Activated CD4-positive, alpha-beta memory T cell treated with anti-CD3 and anti-CD28 coated beads, Interleukin-2, amount 10 ng/mL, durations not matched to agents 7 days and 5 days (primary cell): ENCODE measurements at places on chromosomes 1 and 21. TPM values are rescaled to one million over a fixed set of nuclear protein-coding genes. Genes with fewer than 3 reads are reported as not detected.

GRCh38 chr1:186864296-186864695 lies 35.5 kb downstream of the PLA2G4A start:
- no peak overlapping the region for H3K27ac ChIP-seq
- no peaks in the 10 kb centered on the region for H3K36me3 ChIP-seq
- H3K27me3 ChIP-seq = no peaks in the 10 kb centered on the region
- H3K4me3 ChIP-seq = no peak overlapping the region
- peaks cover 3% of the 10 kb centered on the region for H3K4me1 ChIP-seq
- DNase-seq = no peak

- no peak overlapping the region for H3K27ac ChIP-seq
- peaks cover 34% of the 10 kb centered on the region for H3K27me3 ChIP-seq
- DNase-seq = no peak
- no peaks in the 10 kb centered on the region for H3K36me3 ChIP-seq
- no peaks in the 10 kb centered on the region for H3K4me1 ChIP-seq
Measured at GRCh38 chr1:214472364-214472763, 79.0 kb downstream of the PTPN14 start.

The ICOSLG gene
- total RNA-seq = 6.6 TPM

The SYPL2 gene
- not detected for total RNA-seq

DNA sequence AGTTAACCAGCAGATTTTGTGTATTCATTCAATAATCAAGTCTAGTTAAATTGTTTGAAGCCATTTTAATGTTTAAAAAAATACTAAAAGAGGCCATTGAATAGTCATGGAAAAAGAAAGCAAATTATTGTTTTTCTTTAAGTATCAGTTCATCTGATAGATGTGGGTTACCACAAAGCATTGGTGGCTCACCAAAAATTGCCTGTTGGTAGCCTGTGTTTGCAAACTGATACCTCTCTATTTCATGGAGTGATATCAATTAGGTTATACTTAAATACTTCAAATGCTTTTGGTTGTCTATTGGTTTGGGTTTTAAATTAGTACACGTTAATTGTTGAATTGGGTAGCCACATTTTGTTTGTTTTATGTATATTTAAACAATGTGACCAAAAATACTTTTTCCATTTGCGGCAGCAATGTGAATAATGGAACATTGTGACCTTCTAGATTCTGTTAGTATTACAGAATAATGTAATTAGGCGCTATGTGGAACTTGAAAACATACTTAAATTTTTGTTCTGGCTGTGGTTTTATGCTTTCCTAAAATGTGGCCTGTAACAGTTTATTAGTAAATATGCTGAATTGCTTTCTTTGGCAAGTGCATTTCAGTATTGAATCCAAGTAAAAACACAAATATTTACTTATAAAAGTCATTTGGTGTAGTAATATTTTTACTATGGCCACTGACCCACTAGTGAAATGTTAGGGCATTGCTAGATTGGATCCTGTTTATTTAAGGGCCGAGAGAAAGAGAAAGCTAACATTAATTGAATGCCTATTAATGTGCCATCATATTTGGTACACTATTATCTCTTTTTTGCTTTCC lies 37.1 kb upstream of the NBL1 start:
- peaks cover 20% of the 10 kb centered on the region for H3K36me3 ChIP-seq
- H3K27ac ChIP-seq = peak overlapping the region; percentile 69
- peak; percentile 76 for DNase-seq
- H3K4me3 ChIP-seq = peak overlapping the region; percentile 43
- H3K4me1 ChIP-seq = peaks cover 48% of the 10 kb centered on the region
- no peaks in the 10 kb centered on the region for H3K27me3 ChIP-seq

DNA sequence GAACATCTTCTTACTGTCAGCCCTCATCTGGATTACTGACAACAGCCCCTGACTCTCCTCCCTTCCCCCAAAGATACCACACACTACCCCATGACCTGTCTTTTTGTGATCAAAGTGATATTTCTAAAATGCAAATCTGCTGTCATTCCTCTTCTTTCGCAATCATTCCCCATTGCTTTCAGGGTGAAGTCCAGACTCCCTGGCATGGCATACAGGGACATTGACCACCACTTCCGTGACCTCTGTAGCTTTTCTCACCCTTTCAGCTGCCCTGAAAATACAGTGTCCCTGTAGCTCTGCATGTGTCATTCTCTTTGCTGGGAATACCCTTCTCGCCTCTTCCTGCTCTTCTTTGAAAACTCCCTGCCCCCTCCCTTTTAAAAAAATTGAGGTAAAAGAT lies 4.1 kb downstream of the SERINC2 start:
- no peak for DNase-seq
- H3K27ac ChIP-seq = no peak overlapping the region
- peaks cover 10% of the 10 kb centered on the region for H3K4me1 ChIP-seq
- H3K27me3 ChIP-seq = peaks cover 49% of the 10 kb centered on the region

- peaks cover 57% of the 10 kb centered on the region for H3K27me3 ChIP-seq
- H3K4me3 ChIP-seq = no peak overlapping the region
- H3K4me1 ChIP-seq = no peaks in the 10 kb centered on the region
- DNase-seq = no peak
Measured at GRCh38 chr1:38508232-38508631, 351.3 kb downstream of the RRAGC start.

DNA sequence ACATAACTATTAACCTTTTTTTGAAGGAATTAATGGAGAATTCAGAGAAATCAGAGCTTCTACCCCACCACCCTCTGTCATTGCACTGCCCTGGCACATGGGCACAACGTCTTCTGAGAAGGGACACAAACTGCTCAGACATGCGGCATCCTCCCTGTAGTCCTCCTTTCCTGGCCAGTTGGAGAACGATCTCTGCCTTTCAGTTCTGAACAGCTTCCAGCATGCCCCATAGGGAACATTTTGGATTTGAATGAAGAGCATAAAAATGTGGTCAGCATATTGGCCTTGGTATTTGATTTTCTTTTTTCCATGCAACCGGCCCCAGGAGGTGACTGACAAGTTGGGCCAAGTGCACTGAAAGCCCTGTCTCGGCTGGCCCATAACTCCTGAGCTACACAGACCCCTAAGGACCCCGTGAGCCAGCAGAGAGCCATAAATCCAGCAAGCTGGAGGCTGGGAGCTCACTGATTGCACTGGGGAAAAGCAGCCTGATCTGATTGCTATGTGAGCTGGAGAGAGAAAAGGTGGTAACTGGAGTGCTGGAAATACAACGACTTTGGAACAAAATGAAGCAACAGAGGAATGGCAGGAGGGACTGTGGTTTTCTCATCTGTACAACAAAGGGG lies 10.9 kb upstream of the BLACAT1 start:
- peaks cover 25% of the 10 kb centered on the region for H3K27me3 ChIP-seq
- H3K27ac ChIP-seq = no peak overlapping the region
- H3K4me1 ChIP-seq = no peaks in the 10 kb centered on the region
- no peak overlapping the region for H3K4me3 ChIP-seq

DNA sequence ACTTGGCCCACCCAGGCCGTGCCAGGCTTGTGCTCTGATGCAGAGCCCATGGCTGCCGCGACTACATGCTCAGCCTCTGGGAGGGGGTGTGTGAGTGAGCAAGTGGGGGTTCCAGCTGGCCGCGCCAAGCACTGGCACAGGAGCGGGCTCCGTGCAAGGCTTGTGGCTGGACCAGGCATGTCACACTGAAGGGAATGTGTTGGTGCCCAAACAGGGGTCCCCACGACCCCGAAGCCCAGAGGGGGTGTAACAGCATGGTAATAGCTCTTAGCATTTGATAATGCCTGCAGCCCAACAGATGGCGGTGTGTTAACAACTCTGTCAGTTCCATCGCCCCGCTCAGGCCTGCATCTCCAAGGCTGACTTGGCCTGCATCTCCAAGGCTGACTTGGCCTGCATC lies 38.3 kb upstream of the CD46 start:
- H3K4me1 ChIP-seq = no peaks in the 10 kb centered on the region
- peaks cover 4% of the 10 kb centered on the region for H3K27me3 ChIP-seq
- DNase-seq = no peak
- H3K4me3 ChIP-seq = no peak overlapping the region

GRCh38 chr1:156421939-156422601 lies 53.1 kb downstream of the RHBG start:
- peak overlapping the region; percentile 53 for H3K4me3 ChIP-seq
- H3K36me3 ChIP-seq = peaks cover 2% of the 10 kb centered on the region
- no peak for DNase-seq
- peaks cover 90% of the 10 kb centered on the region for H3K27me3 ChIP-seq
- peaks cover 20% of the 10 kb centered on the region for H3K4me1 ChIP-seq
- H3K27ac ChIP-seq = no peak overlapping the region

DNA sequence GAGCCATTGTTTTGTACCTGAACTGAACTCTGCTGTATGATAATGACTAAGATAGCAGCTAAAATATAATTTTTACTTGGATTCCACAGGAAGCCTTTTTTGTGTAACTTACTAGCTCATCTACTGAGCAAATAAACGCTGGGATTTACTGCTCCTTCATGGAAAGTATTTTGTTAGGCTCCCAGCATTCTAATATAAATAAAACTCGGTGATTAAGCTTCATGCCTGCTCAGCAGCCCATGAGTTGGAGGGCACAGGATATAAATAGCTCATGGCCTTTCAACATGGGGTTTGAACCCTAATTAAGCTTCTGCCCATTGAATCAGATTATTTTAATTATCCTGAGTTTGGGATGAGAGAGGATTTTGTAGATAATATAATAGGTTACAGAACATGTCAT lies 180.0 kb downstream of the PCP4 start:
- H3K36me3 ChIP-seq = no peaks in the 10 kb centered on the region
- no peak overlapping the region for H3K4me3 ChIP-seq
- H3K27ac ChIP-seq = no peak overlapping the region
- no peak for DNase-seq
- no peaks in the 10 kb centered on the region for H3K27me3 ChIP-seq

The FMOD gene
- 0.45 TPM for total RNA-seq

DNA sequence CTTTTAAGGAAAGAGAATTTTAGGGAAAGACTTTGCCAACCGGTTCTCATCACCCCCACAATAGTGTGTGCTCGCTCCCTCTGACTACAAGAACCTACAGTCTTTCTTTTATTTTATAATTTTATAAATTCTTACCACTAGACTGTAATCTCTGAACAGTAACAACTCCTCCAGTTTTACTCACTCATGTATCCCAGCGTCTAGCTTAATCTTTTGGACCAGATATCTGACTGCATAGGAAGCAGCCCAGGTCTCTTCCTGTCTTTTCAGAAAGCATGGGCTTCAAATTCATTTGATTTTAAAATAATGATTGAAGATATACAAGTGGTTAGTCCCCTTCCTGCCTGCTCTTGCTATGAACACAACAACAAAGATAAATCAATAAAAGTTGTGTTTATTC lies 19.0 kb upstream of the DUSP10 start:
- no peak overlapping the region for H3K4me3 ChIP-seq
- H3K27ac ChIP-seq = no peak overlapping the region
- no peaks in the 10 kb centered on the region for H3K27me3 ChIP-seq
- peaks cover 44% of the 10 kb centered on the region for H3K4me1 ChIP-seq

The MTOR gene
- 32.9 TPM for total RNA-seq

The NUF2 gene
- total RNA-seq = 69.1 TPM

DNA sequence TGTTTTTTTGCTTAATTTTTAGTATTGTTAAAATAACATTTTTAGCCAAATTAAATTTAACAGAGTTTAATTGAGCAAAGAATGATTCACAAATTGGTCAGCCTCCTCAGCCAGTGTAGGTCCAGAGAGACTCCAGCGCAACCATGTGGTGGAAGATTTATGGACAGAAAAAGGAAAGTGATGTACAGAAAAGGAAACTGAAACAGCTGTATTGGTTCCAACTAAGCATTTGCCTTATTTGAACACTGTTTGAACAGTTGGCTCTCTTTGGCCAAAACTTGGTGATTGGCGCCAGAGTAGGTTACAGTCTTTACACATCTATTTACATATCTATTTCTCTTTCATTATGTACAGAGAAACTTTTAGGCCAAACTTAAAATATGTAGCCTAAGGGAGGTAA lies 19.4 kb downstream of the RPS6KC1 start:
- H3K27me3 ChIP-seq = no peaks in the 10 kb centered on the region
- H3K4me3 ChIP-seq = no peak overlapping the region
- peaks cover 11% of the 10 kb centered on the region for H3K36me3 ChIP-seq
- peaks cover 23% of the 10 kb centered on the region for H3K4me1 ChIP-seq

The F3 gene
- 0.18 TPM for total RNA-seq

The KRTAP19-3 gene
- not detected for total RNA-seq

DNA sequence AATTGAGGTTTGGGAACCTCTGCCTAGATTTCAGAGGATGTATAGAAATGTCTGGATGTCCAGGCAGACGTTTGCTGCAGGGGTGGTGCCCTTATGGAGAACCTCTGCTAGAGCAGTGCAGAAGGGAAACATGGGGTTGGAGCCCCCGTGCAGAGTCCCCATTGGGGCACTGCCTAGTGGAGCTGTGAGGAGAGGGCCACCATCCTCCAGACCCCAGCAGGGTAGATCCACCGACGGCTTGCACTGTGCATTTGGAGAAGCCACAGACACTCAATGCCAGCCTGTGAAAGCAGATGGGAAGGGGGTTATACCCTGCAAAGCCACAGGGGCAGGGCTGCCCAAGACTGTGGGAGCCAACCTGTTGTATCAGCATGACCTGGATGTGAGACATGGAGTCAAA lies 354.6 kb downstream of the ZNF326 start:
- no peak overlapping the region for H3K27ac ChIP-seq
- H3K4me1 ChIP-seq = no peaks in the 10 kb centered on the region
- H3K27me3 ChIP-seq = no peaks in the 10 kb centered on the region
- no peak for DNase-seq
- H3K36me3 ChIP-seq = no peaks in the 10 kb centered on the region
